ENCODE measurements at places on chromosomes 12 and 14.

DNA sequence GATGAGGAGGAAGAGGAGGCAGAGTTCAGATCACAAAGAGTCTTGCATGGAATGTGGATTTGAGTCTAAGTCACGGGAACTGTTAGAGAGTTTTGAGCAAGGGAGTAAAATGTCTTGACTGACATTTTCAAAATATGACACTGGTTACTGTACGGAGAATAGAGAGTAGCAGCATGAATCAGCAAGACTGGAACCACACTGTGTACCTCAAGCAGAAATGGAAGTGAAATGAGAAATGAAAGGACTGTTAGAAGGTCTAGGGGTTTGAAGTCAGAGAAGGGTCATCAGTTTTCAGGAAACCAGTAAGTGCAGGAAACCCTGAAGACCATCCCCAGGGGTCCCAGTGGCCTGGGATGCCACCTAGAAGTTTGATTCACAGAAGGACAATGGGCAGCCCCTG is 236.3 kb downstream of the GALC start:
- no peak for DNase-seq

GRCh38 chr12:116299064-116299463 is 21.6 kb upstream of the MED13L start:
- DNase-seq, result no peak

DNA sequence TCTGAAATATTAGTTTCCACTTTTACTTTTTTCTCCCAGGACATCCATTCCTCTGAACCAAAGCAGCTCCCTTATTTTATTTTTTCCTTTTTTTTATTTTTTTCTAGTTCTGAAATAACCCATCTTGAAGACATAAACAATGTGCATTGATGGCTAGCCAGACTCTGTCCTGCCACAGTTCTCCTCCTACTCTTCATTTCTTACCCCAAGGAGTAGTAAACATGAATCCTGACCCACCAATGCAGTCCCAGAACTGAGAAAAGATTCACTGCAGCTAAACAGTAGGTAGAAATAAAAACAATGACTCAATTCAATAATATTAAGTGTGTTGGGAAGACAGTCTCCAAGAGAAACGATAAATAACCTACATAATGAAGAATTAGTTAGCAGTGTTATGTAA is 65.7 kb upstream of the NOVA1 start:
- DNase-seq, result no peak

- DNase-seq, result no peak
Measured at GRCh38 chr14:52551205-52551604, 1.1 kb downstream of the TXNDC16 start.

DNA sequence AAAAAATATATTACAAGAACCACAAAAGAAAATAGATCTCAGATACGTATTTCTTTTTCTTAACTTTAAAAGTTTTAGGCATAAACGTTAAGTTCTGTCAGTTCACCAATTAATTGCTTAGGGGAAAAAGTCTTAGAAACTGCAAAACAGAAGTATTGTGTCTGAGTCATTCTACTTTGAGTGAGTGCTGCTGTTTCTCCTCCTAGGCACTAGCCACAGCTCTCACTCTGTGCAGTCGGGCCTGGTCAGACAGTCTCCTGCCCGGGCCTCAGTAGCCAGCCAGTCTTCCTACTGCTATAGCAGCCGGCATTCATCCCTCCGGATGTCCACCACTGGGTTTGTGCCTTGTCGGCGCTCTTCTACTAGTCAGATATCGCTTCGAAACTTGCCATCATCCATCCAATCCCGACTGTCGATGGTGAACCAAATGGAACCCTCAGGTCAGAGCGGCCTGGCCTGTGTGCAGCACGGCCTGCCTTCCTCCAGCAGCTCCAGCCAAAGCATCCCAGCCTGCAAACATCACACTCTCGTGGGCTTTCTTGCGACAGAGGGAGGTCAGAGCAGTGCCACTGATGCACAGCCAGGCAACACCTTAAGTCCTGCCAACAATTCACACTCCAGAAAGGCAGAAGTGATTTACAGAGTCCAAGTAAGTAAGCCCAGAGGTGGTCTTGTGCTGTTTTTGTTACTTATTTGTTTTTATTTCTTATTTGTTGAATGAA is 201.3 kb downstream of the PCNX1 start:
- DNase-seq, result no peak

- DNase-seq, result no peak
Measured at GRCh38 chr14:100698666-100699448, 27.8 kb upstream of the DLK1 start.

DNA sequence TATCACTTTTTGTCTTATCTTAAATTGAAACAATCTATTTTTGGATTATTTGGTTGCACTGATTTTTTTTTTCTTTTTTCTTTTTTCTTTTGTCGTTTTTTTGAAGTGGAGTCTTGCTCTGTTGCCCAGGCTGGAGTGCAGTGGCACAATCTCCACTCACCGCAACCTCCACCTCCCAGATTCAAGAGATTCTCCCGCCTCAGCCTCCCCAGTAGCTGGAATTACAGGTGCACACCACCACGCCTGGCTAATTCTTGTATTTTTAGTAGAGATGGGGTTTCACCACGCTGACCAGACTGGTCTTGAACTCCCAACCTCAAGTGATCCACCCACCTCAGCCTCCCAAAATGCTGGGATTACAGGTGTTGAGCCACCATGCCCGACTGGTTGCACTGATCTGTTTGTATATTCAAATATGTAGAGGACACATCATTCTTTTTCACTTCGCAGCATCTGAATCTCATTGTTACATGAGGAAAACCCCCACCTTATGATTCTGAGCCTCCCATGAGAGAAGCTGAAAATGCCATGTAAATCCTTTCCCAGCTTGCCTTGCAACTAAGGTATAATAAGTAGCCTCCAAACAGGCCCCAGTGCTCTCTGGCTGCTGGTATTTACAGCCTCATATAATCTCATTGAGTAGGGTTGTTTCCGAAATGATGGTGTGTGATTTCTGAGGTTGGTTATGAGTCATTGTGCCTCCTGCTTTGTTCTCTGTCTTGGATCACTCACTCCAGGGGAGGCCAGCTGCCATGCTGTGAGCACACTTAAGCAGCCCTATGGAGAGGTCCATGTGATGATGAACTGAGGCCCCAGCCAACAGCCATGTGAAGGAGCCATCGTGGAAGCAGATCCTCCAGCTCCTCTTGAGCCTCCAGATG is 5.2 kb upstream of the HSP90B1 start:
- peak; percentile 35 for DNase-seq

- no peak for DNase-seq
Measured at GRCh38 chr12:64976131-64976530, 145.0 kb downstream of the WIF1 start.

DNA sequence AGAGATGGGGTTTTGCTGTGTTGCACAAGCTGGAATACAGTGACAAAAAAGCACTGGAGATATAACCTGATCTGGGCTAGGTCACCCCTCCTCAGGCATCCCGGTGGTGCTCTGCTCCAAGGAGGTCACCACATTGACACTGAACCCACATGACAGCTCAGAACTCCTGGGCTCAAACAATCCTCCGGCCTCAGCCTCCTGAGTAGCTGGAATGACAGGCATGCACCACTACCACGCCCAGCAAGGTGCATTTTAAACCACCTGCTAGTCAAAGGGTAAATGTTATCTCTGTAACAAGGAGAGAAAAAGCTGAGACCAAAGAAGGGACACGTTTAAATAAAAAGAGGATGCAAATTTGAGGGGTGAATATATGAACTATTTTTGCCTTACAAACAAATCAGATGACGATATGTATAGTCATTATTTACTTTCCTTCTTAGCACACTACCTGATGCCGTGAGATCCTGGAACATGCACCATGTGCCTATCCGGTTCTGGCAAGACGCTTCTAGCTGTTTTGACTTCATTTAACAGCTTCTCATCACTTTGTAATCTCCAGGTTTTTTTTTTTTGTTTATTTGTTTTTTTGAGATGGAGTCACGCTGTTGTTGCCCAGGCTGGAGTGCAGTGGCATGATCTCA is 135.1 kb downstream of the PPM1H start:
- peak; percentile 47 for DNase-seq

GRCh38 chr12:70048521-70049250 is 194.5 kb upstream of the CNOT2 start:
- DNase-seq, result no peak

GRCh38 chr12:108332791-108333382 is 6.2 kb downstream of the CMKLR1 start:
- DNase-seq, result no peak

DNA sequence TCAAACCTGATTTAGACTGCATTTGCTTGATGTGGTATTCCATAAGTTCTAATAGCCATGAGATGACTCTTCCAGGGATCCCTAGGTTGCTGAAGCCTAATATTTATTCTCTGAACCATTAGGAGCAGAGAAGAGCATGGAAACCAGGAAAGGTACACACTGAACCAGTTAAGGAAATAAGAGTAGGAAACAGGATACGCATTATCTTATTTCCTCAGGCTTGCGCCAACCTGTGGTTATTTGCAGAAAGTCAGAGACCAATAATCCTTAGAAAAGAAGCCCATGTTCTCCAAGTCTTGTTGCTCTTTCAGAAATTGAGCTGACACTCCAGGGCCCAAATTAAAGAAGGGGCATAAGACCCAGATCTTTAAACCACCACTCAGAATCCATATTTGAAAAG is 41.8 kb upstream of the SMUG1 start:
- DNase-seq, result no peak

GRCh38 chr12:47949441-47950341 is 13.7 kb upstream of the TMEM106C start:
- DNase-seq, result peak; percentile 93

DNA sequence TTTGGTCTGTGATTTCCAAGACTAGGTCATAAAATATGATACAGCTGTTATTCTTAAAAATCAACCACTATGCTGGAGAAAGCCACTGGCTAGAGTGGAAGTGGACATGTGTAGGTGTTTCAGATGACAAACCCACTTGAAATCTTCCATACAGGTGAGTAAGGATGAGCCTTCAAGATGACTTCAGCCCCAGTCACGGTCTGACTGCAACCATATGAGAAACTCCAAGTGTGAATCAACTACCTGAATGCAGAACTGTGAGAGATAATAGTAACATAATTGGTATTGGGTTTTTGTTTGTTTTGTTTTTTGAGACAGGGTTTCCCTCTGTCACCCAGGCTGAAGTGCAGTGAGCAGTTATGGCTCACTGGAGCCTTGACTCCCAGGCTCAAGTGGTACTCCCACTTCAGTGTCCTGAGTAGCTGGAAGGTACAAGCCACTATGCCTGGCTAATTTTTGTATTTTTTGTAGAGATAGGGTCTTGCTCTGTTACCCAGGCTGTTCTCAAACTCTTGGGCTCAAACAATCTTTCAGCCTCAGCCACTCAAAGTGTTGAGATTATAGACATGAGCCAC is 273.3 kb upstream of the LRIG3 start:
- no peak for DNase-seq

DNA sequence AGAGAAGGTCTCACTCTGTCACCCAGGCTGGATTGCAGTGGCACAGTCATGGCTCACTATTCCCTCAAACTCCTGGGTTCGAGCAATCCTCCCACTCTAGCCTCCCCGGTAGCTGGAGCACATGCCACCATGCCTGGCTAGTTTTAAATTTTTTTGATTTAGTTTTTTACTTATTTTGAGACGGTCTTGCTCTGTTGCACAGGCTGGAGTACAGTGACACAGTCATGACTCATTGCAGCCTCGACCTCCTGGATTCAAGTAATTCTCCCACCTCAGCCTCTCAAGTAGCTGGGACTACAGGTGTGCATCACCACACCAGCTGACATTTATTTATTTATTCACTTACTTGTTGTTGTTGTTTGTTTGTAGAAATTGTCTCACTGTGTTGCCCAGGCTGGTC is 22.2 kb upstream of the DIP2B start:
- no peak for DNase-seq

- DNase-seq, result peak; percentile 55
Measured at GRCh38 chr12:114682785-114683708, 928 bp downstream of the TBX3 start.

GRCh38 chr12:39752482-39753137 is 133.0 kb upstream of the ABCD2 start:
- no peak for DNase-seq

DNA sequence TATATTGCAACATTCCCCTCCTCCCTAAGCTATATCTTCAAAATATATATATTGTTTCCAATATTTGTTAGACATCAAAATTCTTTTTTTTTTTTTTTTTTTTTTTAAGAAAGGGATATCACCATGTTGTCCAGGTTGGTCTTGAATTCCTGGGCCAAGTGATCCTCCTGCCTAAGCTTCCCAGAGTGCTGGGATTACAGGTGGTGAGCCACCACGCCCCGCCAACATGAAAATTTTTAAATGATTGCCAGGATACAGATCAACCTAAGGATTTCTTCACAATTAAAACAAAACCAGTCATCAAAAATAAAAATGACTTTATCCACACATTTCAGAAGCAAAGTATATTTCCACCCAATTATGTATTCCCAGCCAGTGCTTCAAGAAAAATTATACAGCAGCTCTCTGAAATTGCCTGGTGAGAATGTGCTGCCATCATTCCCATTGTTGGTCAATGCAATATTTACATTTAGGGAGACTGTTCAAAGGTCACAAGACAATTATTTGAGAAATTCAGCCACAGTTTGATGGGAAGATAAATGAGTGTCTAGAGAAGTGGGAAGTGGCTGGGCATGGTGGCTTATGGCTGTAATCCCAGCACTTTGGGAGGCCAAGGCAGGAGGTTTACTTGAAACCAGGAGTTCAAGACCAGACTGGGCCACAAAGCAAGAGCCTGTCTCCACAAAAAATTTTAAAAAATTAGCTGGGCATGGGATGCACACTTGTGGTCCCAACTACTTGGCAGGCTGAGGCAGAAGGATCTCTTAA is 141.7 kb upstream of the AMIGO2 start:
- no peak for DNase-seq

- DNase-seq, result no peak
Measured at GRCh38 chr14:26606729-26607312, 9.0 kb upstream of the NOVA1 start.

GRCh38 chr14:79510659-79511058 is 700.6 kb downstream of the DIO2 start:
- DNase-seq, result no peak

- no peak for DNase-seq
Measured at GRCh38 chr14:53156238-53156637, 3.1 kb upstream of the DDHD1 start.

DNA sequence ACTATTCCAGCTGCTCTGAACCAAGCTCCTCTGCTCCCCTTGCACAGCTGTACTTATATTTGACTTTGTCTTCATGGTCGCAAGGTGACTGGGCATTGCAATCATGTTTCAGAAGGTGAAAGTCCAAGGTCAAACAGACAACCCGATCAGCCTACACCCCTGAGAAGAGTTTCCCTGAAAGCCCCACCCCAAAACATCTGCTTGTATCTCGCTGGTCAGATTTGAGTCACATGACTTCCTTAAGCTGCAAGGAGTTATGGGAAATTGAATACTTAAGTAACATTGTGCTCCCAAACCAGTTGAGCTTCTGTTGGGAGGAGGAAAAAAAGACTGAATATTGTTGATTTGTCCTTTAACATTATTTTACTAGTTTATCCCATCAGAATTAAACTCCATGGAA is 83.4 kb upstream of the FZD10 start:
- DNase-seq, result no peak

All from ELF-1 (cell line).